Liver (tissue), 10 donors: ENCODE measurements at places on chromosomes 3 and 15. TPM values are rescaled to one million over a fixed set of nuclear protein-coding genes. Genes with fewer than 3 reads are reported as not detected.

GRCh38 chr3:63972987-63973386 lies 50.3 kb downstream of the PSMD6 start:
- DNase-seq: no peak

- DNase-seq: no peak
Observed at GRCh38 chr3:106425026-106425425, 556.2 kb upstream of the CBLB start.

DNA sequence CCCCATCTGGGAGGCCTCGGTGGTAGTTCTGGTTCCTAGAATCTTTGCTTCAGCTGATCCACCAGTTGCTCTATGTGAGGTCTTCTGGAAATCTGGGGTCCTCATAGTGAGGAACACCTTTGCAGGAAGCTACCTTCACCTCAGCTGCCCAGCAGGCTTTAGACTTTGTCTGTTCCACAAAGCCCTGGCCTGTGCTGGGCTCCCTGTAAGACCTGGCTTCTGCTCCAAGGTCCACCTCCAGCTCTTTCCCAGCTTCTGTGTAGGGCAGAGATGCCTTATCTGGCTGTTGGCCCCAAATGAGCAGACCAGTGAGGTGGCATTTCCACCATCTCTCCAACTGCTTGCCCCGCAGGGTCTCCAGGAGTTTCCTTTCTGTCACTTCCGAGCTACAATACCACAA lies 8.2 kb upstream of the HOMER2 start:
- no peak for DNase-seq

DNA sequence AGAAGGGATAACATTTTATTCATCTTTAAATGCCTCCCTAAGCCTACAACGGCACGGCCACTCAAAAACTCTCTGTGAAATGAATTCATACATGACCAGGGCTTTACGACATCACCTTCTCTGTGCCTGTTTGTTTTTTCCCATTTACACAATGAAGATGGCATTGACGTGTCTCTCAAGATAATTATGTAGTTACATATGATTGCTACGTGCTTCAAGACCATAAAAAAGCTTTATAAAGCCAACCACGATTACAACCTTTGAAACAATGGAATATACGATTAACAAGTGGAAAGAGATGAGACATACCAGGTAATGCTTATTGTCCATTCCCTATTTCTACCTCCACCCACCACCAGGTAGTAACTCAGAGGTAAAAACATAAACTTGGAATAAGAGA lies 168.4 kb downstream of the P3H2 start:
- no peak for DNase-seq

GRCh38 chr3:31483776-31484175 lies 48.9 kb upstream of the STT3B start:
- no peak for DNase-seq

DNA sequence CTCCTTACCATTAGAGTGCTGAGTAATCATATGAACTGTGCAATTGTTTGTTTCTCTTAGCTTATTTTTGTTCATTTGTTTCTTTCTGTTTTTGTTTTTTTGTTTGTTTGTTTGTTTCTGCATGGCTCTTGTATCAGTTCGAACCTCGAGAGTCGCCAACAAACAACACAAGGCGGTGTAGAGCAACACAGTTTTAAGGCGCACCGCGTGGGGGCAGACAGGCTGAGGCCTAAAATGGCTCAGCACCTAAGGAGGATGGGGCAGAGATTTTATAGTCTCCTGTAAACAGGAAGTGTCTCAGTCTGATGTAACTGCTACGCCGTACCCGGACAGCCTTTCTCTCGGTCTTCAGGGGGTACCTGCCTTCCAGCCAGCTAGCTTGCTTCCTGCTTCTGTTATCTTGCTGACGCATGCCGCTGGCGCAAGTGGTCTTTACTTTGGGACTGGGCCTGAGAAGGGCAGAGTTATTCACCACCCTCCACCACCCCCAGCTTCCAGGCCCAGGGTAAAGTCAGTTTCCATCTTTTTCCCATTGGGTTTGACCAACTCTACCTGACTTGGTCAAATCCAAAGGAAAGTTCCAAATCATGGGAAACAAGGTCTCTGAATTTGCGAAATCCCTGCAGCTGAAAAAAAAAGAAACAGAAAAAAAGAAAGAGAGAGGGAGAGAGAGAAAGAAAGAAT lies 25.8 kb upstream of the MFGE8 start:
- no peak for DNase-seq

GRCh38 chr3:153567011-153567410 lies 405.0 kb downstream of the RAP2B start:
- no peak for DNase-seq

DNA sequence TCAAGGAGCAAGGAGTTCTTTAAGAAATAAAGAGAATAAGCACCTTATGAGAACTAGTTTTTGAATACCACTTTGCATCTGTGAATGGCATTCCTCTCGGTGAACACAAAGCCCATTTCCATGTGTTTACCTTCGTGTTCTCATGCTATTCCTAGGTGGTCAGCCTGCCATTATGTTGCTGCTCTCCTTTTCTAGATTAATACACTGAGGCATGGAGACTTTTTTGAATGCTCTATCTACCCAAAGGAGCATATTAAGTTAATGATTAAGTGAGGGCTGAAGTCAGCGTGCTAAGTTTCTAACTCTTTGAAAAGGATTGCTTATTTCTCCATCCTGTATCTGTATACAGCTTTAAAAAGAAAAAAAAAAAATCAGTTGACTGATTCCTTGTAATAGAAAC lies 394.5 kb downstream of the MECOM start:
- no peak for DNase-seq

DNA sequence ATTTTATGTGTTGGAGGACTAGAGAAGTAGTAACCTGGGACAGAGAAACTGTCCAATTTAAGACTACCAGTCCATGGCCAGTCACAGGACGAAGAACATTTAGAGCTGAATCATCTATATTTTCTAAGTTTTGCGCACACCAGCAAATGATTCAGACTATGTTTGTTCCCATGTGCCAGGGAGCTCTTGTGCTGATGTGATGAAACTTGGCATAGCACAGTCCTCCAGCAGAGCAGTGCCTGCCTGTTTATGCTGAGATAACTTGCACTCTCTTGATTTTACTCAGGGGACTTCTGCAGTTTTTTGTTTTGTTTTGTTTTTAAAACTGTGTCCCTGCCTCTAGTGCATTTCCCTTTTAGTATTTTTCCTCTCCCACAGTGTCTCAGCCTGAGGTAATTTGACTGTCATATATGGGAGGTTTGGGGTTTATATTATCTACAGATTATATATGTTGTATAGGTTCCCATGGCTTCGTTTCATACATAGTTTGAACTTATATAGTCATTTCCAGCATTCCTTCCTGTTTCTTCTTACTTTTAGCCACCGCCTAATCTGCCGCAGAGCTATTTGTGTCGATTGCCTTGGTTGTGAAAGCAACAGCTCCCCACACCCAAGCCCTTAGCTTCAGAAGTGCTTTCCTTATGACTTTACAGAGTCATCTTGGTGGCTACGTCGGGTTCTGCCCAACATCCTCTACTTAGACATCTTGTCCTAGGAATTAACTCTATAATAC lies 45.5 kb downstream of the PPM1L start:
- DNase-seq: no peak

GRCh38 chr3:23808525-23808924 lies 2.8 kb downstream of the UBE2E1 start:
- no peak for DNase-seq

DNA sequence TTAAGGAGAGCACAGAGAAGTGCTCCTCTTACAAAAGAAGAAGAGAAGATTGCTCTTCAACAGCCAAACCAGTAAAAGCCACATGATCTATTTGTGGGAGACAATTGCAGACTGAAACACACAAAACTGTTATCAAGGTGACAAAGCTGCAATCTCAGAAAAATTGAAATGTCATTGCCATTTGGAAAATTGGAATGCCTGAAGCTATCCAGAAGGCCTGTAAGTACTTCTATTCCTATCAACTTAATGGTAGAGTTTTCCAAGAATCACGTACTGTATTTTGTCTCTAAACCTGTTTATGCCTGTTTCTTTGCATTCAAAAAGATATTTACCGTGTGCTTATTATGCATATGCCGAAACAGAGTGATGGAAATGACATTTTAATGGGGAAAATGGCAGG lies 204.7 kb downstream of the GREM1 start:
- no peak for DNase-seq

DNA sequence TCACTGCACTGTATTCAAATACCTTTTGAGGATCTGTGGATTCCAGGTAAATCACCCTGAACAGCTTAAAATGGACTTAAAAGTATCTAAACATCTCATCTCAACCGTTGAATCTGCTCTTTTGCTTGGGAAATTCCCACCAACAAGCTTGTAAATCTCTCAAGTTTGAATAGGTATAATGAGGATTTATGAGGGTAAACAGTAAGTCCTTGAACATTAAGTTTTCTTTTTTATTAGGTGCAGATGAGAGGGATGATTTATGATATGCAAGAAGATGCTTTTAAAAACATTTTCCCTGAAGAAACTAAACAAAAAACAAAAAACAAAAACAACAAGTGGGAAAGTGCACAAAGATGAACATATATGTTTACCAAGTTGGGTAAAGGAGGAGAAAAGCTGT lies 290.6 kb downstream of the ROBO1 start:
- DNase-seq: no peak

DNA sequence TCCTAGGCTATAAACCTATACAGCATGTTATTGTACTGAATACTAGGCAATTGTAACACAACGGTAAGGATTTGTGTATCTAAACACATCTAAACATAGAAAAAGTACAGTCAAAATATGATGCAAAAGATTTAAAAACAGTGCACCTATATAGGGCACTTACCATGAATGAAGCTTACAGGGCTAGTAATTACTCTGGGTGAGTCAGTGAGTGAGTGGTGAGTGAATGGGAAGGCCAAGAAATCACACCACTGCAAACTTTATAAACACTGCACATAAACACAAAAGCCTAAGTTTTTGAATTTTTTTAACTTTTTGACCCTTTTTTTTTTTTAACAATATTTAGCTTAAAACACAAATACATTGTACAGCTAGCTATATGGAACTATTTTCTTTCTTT lies 204.7 kb upstream of the CTNNB1 start:
- DNase-seq: no peak

DNA sequence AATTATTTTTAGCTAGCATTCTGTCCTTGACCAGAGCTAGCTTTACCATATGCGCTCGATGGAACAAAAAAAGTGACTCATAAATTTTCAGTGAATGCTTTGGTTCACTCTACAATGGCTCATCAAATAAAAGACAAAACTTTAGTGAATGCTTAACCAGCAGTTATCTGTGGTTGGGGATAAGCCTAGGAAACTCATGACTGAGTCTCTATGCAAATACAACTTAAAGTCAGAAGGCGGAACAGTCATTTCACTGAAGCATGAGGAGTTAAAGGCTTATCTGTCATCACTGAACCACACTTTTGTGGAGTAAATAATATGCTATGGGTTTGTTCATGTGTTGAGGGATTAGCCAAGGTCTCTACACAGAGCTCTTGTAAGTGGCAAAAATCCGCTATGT lies 308.4 kb downstream of the SQOR start:
- DNase-seq: no peak

GRCh38 chr3:73298243-73299183 lies 237.1 kb downstream of the EBLN2 start:
- no peak for DNase-seq

DNA sequence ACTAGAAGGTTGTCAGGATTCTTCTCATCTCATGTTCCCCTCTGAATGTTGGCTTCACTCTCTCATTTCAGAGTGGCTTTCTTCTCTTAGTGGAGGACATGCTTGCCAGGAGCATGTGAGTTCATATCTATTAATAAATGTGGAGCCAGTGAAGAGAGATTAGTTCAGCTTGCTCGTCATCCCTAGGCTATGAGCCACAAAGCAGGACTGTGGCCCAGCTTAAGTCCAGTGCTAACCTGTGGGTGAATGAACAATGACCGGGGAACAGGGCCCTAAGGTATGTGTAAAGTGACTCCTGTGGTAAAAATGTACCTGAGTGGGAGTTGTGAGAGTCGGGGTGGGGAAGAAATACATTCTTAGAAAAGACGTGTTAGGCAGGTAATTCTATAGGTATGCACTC lies 96.9 kb upstream of the TBL1XR1 start:
- no peak for DNase-seq

DNA sequence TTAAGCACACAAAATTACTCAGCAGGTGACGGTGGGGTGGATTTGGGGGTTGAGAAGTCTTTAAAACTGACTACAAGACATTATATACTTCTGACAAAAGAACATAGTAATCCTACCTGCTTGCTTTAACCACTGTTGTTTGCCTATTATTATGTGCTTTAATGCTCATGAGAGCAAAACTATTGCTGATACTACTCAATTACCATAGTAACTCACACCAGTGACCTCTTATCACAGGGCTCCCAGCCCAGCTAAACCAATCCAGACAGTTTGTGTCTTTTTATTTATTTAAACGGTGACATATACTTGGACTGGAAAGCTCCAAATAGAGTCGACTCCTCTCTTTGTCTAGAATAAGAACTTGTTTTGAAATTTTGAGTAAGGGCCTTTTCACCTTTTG lies 42.8 kb upstream of the FEZF2 start:
- no peak for DNase-seq

DNA sequence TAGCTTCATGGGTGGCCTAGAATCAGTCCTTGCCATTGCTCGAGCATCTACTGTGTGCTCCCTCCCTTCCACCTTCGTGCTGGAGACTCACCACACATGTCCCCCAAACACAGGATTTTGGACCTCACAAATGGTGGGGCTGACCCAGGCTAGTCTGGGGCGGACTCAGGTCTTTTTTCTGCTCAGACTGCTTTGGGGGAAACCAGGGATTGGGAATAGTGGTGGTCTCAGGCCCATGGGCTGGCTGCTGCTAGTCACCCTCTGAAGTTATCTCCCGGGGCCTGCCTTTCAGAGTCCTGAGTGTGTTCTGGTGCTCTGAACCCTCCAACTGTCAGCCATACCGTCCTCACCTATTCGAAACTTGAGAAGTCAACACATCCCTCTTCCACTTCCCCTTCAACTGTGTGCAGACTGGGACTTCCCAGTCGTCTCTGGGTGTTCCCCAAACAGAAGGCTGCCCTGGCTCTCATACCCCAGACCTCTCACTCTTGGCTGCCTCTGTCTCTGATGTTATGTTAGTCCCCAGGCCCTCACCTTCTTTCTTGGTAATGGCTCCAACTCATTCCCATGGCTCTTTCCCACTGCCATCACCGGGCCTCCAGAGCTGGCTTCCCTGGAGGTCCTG lies 46.0 kb downstream of the PPCDC start:
- DNase-seq: no peak

GRCh38 chr3:25812644-25813043 lies 22.8 kb downstream of the OXSM start:
- DNase-seq: no peak

DNA sequence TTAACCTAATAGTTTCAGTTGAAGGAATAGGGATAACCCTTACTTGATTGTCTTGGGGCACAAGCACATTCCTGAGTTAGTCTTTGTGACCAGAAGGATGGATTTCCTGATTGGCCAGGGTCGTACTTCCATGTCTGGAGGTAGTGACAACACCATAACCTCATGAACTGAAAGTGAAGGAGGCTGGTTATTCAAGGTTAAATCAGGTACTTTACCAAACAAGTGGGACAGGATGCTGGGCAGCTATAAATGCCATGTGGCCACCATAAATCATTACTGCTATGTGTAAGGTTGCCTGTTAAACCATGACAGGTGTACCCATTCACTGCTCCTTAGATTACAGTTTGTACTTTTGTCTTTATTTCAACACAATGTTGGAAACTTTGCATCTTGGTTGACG lies 128.3 kb upstream of the SAMMSON start:
- no peak for DNase-seq

Gene CADPS
- 0.17 TPM for total RNA-seq

Gene SRPRB
- 97.6 TPM for total RNA-seq

Gene OXTR
- total RNA-seq: 0.08 TPM

Gene CCR2
- total RNA-seq: 3.3 TPM

Gene KBTBD13
- total RNA-seq: not detected

Gene CCDC80
- total RNA-seq: 1.0 TPM
